SK-MEL-5 (cell line): ENCODE measurements at places on chromosomes 5 and 9. TPM values are rescaled to one million over a fixed set of nuclear protein-coding genes. Genes with fewer than 3 reads are reported as not detected.

DNA sequence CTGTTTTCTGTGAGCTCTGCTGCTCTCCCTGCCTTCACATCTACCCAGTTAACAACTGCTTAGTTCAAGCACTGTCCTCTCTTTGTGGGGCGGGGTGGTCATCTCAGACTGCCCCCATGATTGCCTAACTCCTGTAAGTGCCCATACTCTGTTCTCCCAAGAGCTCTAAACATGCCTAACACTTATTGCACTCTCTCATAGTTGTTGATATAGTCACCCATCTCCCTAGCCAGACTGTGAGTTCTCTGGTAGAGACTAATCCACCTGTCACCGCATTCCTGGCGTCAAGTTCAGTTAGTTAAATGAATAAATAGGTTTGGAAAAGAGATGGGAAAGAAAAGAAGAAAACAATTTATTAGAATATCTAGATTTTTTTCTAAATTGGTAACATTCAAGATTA lies 18.3 kb upstream of the MUSK start:
- no peak for DNase-seq

- no peak for DNase-seq
Observed at GRCh38 chr5:95281226-95281625, 3.7 kb downstream of the MCTP1 start.

DNA sequence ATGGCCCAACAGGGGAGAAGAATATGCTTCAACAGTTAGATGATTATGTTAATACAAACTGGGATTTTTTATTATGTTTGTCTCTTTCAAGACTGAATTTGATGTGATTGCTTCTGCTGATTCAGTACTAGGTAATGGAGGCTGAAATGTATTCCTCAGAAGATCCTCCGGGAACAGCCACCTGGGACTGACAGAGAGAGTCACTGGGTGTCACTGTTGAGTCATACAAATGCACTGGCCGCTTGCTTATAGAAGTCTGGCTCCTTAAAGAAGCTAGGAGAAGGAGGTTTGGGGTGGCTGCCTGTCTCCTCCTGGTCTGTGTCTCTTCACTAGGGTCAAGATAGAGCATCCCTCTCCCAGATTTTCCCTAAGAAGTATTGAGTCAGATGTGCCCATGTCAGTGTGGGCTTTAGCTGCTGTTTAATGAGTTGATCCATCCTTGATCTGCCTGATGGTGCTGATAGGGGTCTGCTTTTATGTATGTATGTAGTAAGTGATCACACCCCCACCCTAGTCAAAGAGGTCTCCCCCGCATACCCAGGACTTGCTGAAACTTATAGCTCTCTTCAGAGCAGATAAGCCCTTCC lies 773.4 kb downstream of the BRINP1 start:
- DNase-seq, result peak; percentile 40

- no peak for DNase-seq
Observed at GRCh38 chr5:143186623-143187022, 216.9 kb downstream of the NR3C1 start.

DNA sequence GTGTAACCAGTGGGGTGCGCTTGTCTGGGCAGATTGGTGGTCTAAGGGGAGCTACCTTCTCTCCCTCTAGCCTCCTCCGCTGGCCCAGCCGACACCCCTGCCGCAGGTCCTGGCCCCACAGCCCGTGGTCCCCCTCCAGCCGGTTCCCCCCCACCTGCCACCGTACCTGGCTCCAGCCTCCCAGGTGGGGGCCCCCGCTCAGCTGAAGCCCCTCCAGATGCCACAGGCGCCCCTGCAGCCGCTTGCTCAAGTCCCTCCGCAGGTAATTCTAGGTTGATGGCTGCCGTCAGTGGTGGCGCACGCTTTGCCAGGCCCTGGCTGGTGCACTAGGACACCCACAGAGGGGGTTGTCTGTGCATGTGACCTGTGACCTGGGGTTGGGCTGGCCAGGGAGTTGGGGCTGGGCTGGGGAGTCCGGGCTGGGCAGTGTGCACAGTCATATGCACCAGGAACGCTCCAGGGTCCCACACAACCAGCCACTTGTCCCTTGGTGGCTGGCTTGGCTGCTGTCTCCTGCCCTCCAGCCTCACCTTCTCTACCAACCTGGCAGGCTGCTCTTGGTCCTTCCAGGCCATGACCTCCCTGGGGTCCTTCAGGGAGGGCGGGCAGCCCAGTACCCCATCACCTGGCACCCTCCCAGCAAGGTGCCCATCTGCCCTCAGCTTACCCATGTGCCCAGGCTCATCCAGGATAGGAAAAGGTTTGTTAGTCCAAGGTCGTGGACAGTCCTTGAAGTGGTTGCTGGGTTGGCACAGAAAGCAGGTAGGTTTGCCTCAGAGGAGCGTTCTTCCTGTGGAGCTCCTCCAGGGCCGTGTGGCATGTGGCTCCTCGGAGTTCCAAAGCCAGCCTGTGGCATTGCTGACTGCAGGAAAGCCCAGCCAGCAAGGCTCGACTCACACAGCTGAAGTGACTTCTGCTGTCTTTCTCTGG lies 73.2 kb downstream of the WNK2 start:
- DNase-seq, result no peak

GRCh38 chr9:75467142-75467541 lies 378.8 kb downstream of the OSTF1 start:
- DNase-seq, result no peak

DNA sequence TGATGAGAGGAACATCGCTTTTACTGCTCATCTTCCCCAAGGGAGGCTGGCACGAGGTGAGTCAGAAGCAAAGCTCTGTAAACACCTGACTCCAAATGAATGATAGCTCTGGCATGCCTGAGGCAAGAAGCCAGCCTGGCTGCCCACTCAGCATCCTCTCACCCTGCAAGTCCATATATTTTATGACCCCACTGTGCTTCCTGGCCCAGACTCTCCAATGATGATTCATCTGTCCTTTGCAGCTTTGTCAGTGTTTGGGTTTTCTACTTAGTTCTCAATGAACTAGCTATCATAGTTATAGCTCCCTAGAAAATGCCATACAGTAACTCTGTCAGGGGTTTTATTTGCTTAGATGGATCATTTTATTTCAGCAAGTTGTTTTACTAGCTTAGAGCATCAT lies 52.1 kb upstream of the FSTL4 start:
- DNase-seq, result peak; percentile 20

- DNase-seq, result peak; percentile 58
Observed at GRCh38 chr9:91734371-91734981, 215.6 kb downstream of the ROR2 start.

DNA sequence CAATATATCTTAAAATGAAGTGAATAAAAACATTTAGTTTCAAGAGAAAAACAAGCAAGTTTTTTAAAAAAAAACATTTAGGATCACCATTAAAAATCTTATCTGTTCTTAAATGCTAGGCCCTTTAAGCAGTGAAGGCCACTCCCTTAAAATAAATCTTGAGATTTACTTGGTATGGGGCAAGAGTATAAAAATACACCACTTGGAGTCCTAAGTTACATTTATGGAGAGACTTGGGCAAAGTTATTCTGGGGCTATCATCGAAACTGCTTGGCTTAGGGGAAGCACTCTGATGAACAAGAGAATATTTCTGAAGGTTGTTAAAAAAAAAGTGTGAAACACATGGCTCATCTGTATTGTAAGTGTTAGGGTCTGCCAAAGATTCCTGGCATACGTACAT lies 97.4 kb downstream of the NR3C1 start:
- no peak for DNase-seq

- no peak for DNase-seq
Observed at GRCh38 chr9:121837113-121837961, 185.9 kb downstream of the DAB2IP start.

DNA sequence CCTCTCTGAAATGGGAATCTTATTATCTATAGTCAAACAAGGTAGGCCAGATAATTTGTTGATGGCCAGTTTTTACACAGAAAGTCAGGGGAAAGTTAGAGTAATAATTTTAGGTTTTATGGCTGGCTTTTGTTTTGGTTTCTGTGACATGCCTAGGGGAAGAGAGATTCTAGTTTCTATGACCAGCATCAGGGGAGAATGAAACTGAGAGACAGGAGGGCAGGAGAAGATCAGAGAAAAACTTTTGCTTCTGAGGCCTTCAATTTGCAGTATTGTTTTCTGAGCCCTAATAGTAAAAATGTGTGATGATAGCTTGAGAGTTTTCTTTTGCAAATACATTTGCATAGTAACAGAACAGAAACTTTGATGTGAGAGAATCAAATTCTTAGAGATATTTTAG lies 564.3 kb downstream of the ZNF608 start:
- no peak for DNase-seq

DNA sequence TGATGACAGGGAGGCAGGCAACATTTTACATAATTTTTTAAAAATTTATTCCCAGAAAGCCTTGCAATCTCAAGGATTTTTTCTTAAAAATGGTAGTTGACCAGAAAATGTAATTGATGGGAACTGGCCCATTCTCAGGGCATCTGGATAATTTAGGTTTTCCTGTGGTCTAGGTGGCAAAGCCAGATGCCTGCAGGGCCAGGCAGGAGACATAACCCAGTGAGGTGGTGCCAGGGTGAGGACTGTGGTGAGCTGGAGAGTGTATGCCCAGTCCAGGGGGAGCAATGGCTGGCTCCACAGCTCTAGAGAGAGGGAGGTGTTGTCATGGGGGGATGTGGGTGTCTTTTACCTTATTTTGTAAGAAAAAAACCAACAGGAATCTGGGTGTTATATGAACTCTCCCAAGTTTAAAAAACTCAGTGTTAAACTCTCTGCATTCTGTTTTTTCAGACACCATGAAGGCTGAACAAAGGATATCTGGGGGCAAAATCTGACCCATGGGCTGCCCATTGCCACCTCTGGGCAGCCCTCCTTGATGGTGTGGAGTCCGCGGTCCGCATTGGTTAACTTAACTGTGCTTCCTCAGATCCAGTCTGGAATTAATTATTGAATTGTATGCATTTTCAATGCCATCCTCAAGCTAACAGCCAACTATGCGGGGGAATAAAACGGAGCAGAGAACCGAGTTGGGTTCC lies 43.9 kb downstream of the BOD1 start:
- DNase-seq, result no peak

GRCh38 chr5:158451203-158451992 lies 592.5 kb upstream of the CLINT1 start:
- DNase-seq, result no peak

GRCh38 chr9:124032247-124032646 lies 20.7 kb downstream of the LHX2 start:
- DNase-seq, result no peak

DNA sequence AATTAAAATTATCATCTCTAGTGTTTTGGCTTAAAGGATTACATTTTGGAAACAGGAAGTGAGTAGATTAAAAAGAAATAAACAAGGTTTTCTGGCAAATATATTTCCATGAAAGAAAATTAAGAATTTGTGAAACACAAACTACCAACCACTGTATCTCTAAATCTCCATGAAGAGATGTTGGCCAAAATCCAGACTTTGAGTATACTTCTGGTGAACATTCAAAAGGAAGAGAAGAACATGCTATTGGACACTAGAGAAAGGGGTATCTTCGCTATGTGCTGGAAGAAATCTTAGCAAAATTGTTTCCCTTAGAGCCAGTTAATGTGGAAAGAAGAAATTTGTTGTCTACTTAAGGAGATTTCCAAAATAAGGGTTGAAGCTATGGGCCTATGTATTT lies 710.4 kb upstream of the CTNND2 start:
- no peak for DNase-seq

GRCh38 chr5:2841208-2841607 lies 89.7 kb upstream of the IRX2 start:
- DNase-seq, result no peak

DNA sequence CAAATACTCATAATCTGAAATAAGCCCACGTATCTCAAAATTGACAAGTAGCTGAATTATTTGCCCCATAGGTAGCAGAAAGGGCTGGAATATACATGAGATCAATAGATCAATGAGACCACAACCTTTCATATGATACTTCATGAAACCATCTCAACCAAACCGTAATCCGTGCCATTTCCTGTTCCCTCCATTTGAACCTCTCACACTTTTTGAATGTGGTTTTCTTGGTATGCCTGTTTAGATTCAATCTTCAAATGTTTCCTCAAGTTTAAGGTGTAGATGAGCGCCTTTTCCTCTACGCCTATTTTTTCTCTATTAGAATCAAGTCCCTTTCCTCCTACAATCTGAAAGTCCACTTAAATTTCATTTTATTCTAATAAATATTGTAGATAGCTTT lies 805.5 kb downstream of the EFNA5 start:
- DNase-seq, result no peak

GRCh38 chr9:95005278-95006143 lies 279.0 kb downstream of the AOPEP start:
- no peak for DNase-seq

DNA sequence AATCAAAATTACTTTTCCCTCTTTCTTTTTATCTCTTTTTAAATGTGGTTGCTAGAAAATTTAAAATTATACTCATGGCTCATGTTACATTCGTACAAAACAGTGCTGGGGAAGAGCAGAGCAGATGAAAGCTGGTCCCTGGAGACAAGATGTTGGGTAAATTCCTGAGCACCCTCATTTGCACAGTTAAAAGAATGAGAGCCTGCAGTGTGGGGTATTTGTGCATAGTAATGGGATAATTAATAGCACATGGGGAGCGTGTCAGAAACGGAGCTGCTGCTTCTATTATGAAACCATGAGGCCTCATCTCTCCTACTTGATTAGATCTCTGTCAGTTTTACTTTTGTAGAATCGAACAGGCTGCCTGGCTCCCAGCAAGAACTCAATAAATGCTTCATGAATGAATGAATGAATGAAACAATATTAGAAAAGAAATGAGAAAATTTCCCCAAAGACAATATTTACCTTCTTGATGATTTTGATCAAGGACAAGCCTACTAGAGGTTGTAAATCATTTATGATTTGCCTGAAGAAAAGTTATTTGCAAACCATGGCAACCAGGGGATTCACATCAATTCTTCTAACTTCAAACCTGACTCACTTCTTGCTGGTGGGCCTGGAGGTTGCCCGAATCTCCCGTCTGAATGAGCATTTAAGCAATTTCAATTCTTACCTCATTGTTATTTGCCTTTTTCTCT lies 177.2 kb upstream of the TUT7 start:
- DNase-seq, result no peak

- no peak for DNase-seq
Observed at GRCh38 chr9:14147738-14148137, 166.2 kb downstream of the NFIB start.

KLF4 gene
- 2.8 and 3.6 TPM in 2 replicates for total RNA-seq

AGPAT2 gene
- total RNA-seq, result 52.3 and 54.1 TPM in 2 replicates

ORM2 gene
- not detected in 2 replicates for total RNA-seq

SLC34A3 gene
- not detected in 2 replicates for total RNA-seq

IFNK gene
- total RNA-seq, result not detected in 2 replicates

ZNF366 gene
- total RNA-seq, result 0.03 TPM in 1 of 2 replicates, not detected in the other

ATP6V0E1 gene
- total RNA-seq, result 303 and 324 TPM in 2 replicates

BTNL8 gene
- total RNA-seq, result 0.08 TPM in 1 of 2 replicates, not detected in the other

IL3 gene
- total RNA-seq, result not detected in 2 replicates
